ENCODE measurements at places on chromosomes 3 and 15.

DNA sequence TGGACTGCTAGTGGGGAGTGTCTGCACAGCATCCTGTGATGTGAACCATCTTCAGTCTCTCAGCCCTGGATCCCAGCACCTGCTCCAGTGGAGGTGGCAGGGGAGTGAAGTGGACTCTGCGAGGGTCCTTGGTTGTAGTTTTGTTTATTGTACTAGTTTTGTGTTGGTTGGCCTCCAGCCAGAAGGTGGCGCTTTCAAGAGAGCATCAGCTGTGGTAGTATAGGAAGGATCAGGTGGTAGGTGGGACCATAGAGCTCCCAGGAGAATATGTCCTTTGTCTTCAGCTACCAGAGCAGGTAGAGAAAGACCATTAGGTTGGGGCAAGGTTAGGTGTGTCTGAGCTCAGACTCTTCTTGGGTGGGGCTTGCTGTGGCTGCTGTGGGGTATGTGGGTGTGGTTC, 20.9 kb downstream of the NEK11 start:
- no peak for DNase-seq

DNA sequence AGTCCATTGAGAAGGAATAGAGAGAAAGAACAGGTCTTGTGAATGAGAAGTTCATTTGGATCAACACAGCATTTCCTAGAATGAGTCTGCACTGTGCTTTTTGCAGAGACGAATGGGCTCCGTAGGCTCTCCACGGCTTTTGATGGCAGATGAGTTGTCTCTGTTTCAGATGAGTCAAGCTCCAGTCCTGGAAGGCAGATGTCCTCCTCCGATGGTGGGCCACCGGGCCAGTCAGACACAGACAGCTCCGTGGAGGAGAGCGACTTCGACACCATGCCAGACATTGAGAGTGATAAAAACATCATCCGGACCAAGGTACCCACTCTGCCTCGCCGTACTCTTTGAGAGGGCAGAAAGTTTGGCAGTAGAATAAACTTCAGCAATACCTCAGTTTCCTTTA, 70.5 kb downstream of the SIDT1 start:
- DNase-seq = no peak

GRCh38 chr15:92393071-92393979, at the start of gene ST8SIA2:
TSS of gene ST8SIA2 (plus strand) at chr15:92393881. CDS start at chr15:92394065, 184 bp downstream.
- no peak for DNase-seq

DNA sequence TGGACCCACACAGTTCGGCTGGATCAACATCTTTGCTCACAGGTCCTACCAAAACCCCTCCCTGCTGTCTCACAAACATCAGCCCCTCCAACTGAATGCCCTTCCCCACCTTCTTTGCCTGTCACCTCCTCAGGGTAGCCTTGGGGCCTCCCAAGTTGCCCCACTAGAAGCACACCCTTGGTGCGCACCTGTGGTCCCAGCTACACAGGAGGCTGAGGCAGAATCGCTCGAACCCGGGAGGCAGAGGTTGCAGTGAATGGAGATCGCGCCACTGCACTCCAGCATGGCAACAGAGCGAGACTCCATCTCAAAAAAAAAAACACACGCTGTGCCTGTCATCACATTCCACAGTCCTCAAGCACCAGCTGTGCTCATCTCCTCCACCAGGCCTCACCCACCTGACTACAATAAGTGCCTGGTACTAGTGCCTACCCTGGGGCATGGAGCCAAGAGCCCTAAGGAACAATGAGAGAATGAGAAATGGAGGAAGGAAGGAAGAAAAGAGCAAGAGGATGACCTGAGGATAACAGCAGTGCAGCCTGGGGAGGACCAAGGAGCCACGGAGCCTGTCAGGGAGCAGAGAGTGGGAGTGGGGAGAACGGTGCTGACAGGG, 26.0 kb downstream of the RPN1 start:
- no peak for DNase-seq

All from stimulated activated CD4-positive, alpha-beta T cell treated with anti-CD3 and anti-CD28 coated beads, Interleukin-4, amount 100 ng/mL, for 24 hours (primary cell).